ENCODE measurements at places on chromosomes 1 and 21.

- no peak for DNase-seq
Measured at GRCh38 chr1:60031146-60031545, 42.4 kb downstream of the C1orf87 start.

GRCh38 chr1:77794550-77794949 lies 15.1 kb downstream of the MIGA1 start:
- DNase-seq = no peak

DNA sequence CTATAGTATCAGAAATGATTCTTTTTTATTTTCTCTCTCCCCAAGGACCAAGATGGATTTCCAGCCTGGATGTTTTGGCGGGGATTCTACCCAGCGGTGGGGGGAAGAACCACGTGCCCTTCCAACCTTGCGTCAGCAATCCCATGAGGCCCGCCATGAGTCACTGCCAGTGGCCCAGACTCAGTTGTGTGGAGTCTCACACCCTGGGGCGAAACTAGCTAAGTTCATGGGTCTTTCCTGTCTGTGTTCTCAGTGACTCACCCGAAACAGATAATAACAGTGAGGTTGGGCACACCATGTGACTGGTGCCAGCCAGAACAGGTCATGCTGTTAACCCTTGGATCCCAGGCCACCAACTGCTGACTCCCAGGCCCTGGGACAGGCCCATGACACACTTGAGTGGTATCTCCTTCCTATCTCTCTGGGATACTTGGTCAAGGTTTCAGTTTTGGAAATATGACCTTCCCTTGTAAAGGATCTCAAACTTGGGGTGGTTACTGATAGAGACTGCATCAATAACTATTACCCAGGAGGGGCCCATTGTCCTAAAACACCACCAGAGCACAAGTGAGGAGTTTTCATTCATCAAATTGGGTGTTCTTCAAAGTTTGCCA lies 98.0 kb upstream of the DUSP10 start:
- DNase-seq = peak; percentile 18

GRCh38 chr1:93499075-93499474 lies 51.2 kb downstream of the FNBP1L start:
- no peak for DNase-seq

- no peak for DNase-seq
Measured at GRCh38 chr1:1629430-1630190, 2.4 kb upstream of the MMP23B start.

DNA sequence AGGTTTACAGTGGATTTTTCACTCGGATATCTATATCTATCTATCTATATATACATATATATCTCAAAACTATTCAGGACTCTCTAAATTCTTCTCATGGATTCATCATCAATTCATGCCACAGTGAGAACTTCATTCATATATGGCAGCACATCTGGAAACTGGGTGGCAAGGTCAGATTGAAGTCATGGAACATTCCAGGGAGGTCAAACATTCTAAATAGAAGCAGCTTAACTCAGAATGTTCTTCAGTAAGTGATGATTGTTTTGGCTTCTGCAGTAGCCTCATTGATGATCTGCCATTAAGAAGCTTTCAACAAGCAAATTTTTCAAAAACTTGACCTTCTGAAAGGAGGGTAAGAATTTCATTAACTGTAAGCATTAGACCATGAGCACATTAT lies 46.9 kb upstream of the ADAMTS1 start:
- DNase-seq = no peak

DNA sequence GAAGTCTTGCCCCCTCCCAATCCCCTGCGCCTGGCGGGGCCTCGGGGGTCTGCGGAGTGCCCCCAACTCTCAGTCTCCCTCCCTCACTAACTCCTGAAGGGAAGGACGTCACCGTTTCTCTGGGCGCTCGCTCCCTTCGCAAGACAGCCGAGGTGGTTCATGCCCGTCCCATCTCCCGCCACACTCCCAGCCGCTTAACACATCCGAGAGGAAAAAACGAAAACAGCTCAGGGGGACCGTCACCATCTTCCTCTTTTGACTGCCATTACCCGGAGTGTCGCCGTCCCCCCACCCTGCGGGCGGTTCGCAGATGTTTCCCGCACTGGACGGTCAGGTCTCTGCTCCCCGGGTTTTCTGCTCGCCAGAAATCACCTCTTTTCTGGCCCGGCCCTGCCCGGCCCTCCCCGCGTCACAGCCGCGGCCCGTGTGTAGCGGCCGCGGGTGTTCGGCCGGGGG lies 532 bp downstream of the ERO1B start:
- DNase-seq = peak; percentile 18

DNA sequence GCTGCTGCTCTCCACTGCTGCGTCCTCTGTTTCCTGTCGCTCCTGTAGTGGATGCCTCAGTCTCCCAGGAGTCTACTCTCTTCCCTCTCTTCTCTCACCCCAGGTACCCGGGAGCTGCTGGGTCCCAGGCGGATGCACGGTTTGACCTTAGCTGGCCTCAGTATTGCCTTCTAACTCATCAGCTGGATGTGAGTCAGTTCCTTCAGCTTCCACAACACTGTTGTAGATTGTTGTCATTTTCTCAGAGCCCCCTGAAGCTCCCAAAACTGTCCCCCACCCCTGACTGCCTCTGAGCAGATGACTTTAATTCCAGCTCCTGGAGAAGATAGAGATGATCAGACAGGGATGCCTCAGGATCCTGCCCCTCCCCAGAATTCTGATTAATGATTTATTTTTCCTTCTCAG lies 7.2 kb downstream of the CNIH3 start:
- no peak for DNase-seq

DNA sequence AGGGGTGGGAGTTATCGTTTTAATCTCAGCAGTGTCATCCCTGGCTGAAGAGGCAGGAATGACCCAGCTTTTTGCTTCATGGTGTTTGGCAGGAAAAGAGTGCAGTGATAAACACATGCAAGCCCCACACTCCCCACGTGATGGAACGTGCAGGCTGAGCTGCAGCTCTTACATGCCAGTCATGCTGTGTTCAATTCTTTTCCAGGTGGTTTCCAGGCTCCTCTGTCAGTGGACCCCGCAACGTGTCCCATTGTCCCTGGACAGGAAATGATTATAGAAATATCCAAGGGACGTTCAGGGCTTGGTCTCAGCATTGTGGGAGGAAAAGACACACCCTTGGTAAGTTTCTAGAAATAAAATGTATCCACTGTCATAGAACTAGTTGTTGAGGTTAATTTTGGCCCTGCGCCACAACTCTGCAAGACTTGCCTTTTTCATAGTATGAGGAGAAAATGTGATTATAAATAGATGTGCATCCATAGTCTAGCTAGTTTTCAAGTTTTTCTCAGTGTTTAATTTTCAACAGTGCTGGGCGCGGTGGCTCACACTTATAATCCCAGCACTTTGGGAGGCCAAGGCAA lies 110.2 kb upstream of the L1TD1 start:
- peak; percentile 21 for DNase-seq

- peak; percentile 5 for DNase-seq
Measured at GRCh38 chr1:228306275-228307217, 98.7 kb downstream of the OBSCN start.

- peak; percentile 79 for DNase-seq
Measured at GRCh38 chr1:43238085-43238484, 31.7 kb upstream of the TMEM125 start.

GRCh38 chr1:204461331-204462228 lies 33.0 kb downstream of the PIK3C2B start:
- peak; percentile 79 for DNase-seq

DNA sequence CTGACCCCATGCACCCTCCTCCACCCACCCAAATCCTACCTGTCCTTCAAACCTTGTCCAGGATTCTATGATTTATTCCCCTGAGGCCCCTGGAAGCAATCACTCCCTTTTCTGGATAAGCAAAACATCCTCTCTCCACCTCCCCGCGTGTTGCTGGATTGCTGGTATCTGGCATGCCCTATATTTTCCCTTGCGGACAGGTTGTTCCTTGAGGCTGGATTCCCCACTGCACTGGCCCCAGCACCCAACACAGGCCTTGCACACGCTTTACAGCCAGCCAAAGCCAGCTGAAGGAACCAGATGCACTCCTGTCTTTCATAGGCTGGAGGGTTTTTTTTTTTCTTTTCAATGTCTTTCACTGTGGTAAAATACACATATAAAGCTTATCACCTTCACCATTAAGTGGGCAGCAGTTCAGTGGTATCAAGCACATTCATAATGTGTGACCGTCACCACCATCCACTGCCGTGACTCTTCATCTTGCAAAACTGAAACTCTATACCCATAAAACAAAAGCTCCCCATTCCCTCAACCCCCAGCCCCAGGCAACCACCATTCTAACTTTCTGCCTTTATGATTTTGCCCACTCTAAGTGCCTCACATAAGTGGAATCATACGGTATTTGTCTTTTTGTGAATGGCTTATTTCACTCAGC lies 50.9 kb downstream of the TOR1AIP2 start:
- no peak for DNase-seq

GRCh38 chr1:67441739-67442281 lies 11.6 kb upstream of the SERBP1 start:
- no peak for DNase-seq

- DNase-seq = no peak
Measured at GRCh38 chr1:116762781-116763115, 8.5 kb downstream of the CD2 start.

DNA sequence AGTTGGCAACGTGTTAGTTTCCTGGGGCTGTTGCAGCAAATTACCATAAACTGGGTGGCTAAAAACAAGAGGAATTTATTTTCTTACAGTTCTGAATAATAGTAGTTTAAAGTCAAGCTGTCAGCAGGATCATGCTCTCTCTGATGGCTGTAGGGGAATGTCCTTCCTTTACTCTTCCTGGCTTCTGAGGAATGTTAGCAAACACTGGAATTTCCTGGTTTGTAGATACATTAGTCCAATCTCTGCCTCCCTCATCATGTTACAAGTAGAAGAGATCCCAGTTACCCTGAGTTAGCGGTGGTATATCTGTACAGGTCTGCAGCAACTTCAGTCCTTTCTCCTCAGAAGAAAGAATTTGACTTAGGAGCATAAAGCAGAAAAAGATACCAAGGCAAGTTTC lies 2249.1 kb downstream of the NCAM2 start:
- DNase-seq = no peak

DNA sequence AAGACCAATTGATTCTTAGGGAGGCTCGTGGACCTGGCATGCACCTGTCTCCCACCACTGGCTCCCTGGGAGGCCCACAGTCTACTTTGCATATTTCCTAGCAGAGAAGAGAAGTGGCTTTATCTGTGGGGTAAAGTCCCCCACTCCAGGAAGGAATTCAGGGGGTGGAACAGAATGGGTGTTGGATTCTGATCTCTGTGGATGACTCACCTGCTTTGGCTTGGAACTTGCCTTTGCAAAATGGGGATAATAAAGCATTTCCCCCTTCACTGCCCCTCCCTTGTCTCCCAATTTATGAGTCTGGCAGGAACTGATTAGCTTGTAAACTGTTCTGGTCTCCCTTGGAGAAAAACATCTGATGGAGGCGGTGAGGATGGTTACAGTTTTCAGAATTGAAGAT lies 21.2 kb upstream of the OTUD3 start:
- DNase-seq = no peak

GRCh38 chr1:227472772-227473171 lies 90.6 kb upstream of the ZNF678 start:
- DNase-seq = no peak

- DNase-seq = no peak
Measured at GRCh38 chr1:225458222-225458631, 30.4 kb upstream of the LBR start.

DNA sequence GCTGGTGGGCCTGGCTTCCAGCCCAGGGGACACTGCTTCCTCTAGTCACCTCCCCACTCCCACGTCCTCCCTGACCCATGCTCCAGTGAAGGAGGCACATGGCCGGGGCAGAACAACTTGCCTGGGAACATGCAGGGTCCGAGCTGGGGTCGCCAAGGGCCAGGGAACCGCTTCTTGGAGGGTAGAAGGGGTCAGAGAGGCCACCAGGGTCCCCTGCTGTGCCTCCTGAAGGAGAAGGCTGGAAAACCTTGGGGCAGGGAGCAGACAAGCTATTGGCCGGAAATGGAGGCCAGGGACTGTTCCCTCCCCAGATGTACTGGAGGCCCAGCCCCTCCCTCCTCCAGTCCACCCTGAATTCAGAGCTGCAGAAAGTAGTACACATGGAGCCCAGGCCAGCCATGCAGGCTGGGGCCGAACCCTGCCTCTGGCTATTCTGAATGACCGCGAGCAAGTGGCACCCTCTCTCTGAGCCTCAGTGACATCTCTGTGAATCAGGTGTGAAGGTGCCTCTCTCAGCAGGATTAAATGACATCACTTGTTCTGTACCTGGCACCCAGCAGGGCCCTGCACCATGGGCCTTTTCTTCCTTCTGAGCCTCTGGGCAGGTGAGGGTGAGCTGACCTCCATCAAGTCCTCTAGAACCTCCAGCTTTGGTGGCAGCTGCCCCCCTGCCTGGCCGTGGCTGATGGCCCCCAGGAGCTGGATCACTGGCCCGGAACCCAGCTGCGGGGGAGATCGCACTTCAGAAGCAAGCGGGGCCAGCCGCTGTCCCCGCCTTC lies 15.7 kb downstream of the SPOCD1 start:
- no peak for DNase-seq

GRCh38 chr1:157196245-157196543 lies 58.0 kb upstream of the ETV3 start:
- DNase-seq = no peak

DNA sequence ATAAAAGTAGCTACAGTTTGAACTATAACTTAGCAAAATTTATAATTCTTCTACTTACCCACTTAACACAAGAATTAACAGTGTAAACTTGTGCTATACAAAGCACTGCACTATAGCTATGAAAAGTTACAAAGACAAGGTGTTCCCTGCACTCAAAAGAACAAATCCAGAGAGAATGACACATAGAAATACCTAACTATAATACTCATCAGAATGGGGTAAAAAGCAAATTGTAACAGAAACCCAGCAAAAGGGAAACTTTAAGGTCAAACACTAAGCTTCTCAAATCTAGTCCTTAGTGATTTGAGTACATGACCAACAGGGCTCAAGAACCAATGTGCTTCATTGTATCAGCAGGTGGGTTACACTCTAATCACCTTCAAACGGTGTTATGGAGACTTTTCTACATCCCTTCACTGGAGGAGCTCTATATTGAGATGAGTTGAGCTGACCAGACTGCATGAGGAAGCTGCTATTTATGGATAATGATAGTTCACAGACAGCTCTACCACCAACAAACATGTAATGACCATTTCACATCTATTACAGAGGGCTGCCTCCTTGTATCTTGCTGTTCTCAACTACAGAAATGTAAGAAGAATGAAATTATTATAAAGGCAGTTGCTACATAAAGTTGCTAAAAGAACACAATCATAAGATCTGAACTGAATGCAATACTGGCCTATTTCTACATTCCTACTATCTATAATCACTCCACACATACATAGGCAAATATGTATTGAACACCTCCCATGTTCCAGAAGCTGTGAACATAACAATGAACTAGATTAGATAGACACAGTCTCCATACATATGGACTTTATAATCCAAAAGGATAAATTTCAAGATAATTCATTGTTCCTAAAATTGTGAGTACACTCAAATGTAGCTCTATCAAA lies 47.6 kb downstream of the PIK3R3 start:
- DNase-seq = no peak

- peak; percentile 84 for DNase-seq
Measured at GRCh38 chr1:225816643-225817538, 7.0 kb downstream of the EPHX1 start.

DNA sequence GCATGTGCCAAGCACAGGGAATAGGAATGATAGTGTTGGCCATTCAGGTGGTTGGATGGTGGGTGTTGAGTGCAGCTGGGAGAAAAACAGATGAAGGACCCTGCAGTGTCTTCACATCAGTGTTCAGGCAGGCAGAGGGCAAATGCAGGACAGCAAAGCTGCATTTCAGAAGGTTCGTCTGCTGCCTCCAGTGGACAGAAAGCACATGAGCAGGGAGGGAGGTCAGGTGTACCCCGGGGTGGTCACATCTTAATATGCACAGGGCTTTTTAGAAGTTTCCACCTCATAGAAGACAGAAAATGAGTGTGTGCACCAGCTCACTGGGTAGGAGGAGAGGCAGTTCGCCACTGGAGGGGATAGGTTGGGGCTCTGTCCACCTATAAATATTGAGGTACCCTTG lies 184.9 kb downstream of the SLC35F3 start:
- DNase-seq = no peak
